H1 (cell line): ENCODE measurements at places on chromosomes 7 and 10. TPM values are rescaled to one million over a fixed set of nuclear protein-coding genes. Genes with fewer than 3 reads are reported as not detected.

Gene KIF11
- 5.9 and 11.1 TPM in 2 replicates for polyA plus RNA-seq

Gene CALHM3
- polyA plus RNA-seq = 0.42 and 0.60 TPM in 2 replicates

Gene PLEKHS1
- not detected in 2 replicates for polyA plus RNA-seq

Gene MYL10
- polyA plus RNA-seq = 0.18 and 0.20 TPM in 2 replicates

Gene SYT15B
- 0.13 and 0.17 TPM in 2 replicates for polyA plus RNA-seq

Gene TBL2
- polyA plus RNA-seq = 29.7 and 36.7 TPM in 2 replicates
